ENCODE measurements at places on chromosomes 12 and 14.

GRCh38 chr14:66444271-66444927, 41.8 kb upstream of the CCDC196 start:
- no peak for DNase-seq

- DNase-seq: no peak
Measured at GRCh38 chr14:33150666-33151428, 212.2 kb downstream of the NPAS3 start.

DNA sequence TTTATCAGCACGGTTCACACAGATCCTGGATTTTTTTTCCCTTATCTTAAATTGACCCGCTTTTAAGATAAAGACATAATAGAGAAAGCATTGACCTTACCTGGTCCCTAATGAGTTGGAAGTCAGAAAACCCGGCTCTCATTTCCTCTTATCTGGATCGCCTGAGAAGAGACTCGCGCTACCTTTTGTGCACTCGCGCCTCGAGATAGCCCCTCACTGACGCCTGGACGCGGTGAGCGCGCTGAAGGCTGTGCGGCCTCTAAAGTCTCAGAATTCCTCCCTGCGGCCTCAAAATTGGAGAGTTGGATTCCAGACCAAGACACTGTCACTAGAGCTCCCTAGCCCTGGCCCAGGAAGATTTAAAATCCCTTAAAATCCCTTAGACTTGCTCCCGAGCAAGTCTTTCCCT, 7.0 kb downstream of the NKX2-1 start:
- DNase-seq: peak; percentile 78

DNA sequence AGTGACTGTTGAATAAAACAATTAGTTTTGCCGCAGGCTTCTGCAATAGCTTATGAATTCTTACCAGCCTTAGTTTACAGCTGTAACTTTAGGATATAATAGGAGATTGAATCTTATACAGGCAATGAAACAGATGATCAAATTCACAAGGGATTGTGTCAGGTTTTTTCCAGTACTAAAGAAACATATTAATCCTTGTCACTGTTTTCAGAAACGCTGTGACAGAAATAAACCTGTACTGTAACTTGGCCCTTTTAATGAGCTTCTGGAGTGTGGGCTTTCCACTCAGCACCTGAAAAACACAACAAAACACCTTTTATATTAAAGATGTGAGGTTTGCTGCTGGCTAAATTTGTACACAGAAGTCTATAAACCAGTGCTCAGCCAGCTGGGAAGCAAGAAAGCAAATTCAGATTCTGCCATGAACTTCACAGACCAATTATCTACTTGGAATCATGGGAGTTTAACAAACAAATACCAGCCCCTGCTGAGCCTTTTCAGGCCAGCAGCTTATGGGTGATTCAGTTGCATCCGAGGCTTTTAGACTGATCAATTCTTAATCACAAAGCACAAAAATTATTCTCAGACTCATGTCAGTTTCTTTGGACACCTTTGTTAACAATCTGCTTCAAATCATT, 109.5 kb downstream of the FOXG1 start:
- DNase-seq: peak; percentile 82

GRCh38 chr14:100202712-100203111, 36.2 kb upstream of the YY1 start:
- no peak for DNase-seq

- no peak for DNase-seq
Measured at GRCh38 chr12:131044136-131044535, 90.4 kb downstream of the ADGRD1 start.

DNA sequence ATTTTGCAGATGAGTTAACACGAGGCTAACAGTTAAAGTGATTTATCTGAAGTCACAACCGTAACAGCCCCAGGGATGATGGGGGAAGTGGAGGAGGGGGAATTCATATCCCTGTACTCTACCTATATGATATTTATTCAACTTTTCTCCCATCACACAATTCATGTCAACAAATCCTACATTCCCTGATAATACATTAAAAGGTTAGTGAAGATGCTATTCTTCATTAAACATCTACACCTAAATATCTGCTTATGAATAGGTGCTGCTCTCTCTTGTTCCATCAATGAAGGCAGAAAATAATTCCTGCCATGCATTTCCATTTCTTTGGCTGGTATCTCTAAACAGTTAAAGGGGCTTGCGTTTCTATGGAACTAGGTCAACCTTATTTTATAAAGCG, 6.8 kb downstream of the YBX3 start:
- DNase-seq: no peak

DNA sequence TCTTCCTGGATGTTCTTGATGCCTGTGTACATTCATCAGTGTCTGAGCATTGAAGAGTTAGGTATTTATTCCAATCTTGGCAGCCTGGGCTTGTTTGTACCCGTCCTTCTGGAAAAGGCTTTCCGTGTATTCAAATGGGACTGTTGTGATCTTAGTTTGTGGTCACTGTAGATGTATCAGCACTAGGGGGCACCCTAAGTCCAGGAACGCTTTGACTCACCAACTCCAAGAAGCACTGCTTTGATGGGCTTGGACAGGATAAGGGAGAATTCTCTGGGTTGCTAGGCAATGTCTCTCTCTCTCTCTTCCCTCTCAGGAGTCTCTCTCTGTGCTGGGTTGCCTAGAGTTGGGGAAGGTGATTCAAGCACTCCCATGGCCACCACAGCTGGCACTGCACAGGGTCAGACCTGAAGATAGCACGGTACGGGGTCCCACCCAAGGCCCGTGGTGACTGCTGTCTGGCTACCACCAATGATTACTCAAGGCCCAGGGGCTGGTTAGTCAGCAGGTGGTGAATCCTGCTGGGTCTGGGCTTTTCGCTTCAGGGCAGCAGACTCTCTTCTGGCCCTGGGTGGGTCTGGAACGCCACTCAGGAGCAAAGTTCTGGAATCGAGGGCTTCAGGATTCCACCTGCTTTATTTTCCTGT, 211.1 kb upstream of the RGS6 start:
- DNase-seq: peak; percentile 53

All from NCI-H510A treated with DMSO at 0.1 percent for 48 hours (cell line).